CD4-positive, CD25-positive, alpha-beta regulatory T cell (primary cell): ENCODE measurements at places on chromosomes 7 and 10. TPM values are rescaled to one million over a fixed set of nuclear protein-coding genes. Genes with fewer than 3 reads are reported as not detected.

SFTPA1 gene
- total RNA-seq = not detected

ANKIB1 gene
- total RNA-seq = 74.1 TPM

- H3K36me3 ChIP-seq = no peaks in the 10 kb centered on the region
- H3K4me1 ChIP-seq = no peaks in the 10 kb centered on the region
- H3K27me3 ChIP-seq = no peaks in the 10 kb centered on the region
- H3K4me3 ChIP-seq = no peak overlapping the region
Observed at GRCh38 chr7:158276414-158277218, 311.0 kb downstream of the PTPRN2 start.

GRCh38 chr10:118723466-118723865 is 31.3 kb downstream of the CACUL1 start:
- no peaks in the 10 kb centered on the region for H3K4me1 ChIP-seq
- no peak overlapping the region for H3K27ac ChIP-seq
- DNase-seq = no peak
- no peaks in the 10 kb centered on the region for H3K36me3 ChIP-seq
- no peak overlapping the region for H3K4me3 ChIP-seq
- no peaks in the 10 kb centered on the region for H3K27me3 ChIP-seq

DNA sequence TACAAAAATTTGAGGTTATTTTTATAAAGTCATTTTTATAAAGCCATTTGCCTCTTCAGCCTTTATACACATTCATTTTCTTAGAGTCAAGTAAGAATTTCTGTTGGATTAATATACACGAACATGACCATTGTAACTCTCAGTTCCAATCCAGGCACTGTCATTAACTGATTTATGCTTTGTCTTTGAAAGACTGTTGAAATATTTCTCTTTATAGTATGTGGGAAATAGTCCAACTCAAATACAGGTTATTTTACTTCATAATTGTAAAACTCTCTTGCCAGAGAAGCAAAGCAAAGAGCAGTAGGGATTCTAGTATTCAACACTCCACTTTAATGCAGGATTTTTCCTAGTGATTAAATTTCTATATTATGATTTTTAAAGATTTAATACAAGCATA is 36.5 kb upstream of the PAPSS2 start:
- DNase-seq = no peak
- H3K27me3 ChIP-seq = peaks cover 8% of the 10 kb centered on the region
- H3K27ac ChIP-seq = no peak overlapping the region
